NCI-H748 treated with DMSO at 0.1 percent for 48 hours (cell line): ENCODE measurements at places on chromosomes 3 and 15.

DNA sequence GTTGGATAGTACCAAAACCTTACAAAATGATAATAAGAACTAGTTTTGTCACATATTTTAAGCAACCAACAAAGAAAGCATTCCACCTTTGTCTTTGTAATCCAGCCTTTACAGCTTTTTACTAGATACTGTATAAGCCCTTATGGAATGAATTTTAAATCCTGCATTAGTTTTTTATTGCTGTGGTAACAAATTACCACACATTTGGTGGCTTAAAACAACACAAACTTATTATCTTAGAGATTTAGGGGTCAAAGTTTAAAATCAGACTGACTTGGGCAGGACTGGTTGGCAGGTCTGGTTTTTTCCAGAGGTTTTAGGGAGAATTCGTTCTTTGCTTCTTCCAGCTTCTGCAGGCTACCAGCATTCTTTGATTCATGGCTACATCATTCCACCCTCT is 108.5 kb upstream of the NLGN1 start:
- no peak for DNase-seq

GRCh38 chr3:156298014-156298413 is 177.6 kb downstream of the KCNAB1 start:
- DNase-seq: no peak

DNA sequence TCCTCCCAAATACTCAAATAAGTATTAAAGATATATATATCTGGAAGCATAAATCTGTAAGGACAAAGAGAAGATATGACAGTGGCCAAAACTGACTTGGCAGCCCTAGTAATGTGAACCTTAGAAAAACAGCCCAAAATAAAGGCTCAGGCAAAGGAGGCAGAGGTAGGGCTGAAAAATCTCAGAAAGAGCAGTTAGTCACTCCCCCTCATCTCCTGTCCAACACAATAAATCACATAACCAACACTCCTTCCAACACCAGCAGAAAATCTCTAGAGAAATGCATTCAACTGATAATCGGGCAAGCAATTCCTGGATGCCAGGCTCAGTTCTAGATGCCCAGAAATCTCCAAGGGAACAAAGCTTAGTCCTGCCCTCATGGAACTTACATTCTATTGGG is 22.1 kb upstream of the CHRM5 start:
- no peak for DNase-seq

DNA sequence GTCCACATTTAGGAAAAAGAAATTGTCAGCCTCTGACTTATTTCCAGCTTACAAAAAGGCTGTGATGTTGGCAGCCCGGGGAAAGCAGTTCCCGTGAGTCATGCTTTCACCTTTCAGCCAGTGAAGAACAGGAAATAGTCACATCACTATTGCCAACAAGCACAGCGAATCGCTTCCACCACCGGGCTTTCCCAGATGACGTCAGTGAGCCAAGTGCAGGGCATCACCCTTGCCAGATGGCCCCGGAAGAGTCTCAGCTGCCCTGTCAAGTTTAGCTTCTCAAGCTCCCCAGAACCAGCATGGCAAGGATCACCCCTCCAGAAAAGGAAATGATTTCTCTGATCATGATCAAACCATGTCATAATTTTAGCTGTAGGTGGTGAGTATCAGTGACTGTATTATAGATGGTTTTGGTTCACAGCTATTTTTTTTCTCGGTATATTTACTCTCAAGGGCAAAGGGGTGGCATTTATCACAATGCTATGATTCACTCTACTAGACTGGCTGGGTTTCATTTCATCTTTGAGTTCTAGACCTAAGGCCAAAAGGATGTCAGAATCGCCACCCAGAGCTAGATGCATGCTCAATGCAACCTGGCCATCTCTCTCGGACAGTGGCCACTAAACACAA is 32.9 kb downstream of the B3GNT5 start:
- no peak for DNase-seq

DNA sequence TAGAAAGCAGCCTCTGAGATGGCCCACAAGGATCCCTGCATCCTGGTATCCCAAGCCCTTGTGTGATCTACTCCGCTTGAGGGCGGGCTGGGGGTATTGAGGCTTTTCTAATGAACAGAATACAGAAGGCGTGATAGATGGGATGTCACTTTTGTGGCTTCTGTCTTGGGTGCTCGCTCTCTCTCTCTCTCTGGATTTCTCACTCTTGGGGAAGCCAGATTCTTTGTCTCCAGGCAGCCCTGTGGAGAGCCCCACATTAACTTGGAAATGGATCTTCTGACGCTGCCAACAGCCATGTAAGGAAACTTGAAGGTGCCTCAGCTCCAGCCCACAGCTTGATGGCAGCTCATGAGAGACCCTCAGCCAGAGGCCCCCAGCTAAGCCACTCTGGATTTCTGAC is 26.9 kb upstream of the SEC62 start:
- no peak for DNase-seq

DNA sequence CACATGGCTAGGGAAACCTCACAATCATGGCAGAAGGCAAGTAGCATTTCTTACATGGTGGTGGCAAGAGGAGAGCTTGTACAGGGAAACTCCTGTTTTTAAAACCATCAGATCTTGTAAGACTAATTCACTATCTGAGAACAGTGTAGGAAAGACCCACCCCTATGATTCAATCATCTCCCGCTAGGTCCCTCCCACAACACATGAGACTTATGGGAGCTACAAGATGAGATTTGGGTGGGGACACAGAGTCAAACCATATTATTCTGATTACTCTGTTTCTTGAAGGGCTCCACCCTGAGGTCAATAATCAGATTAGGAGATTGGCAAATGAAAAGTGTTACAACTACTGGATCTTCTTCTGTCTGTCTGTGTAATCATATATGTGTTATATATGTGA is 21.5 kb upstream of the TMEM45A start:
- DNase-seq: no peak

- DNase-seq: no peak
Observed at GRCh38 chr3:107221856-107222255, 155.4 kb upstream of the CCDC54 start.

GRCh38 chr3:133049491-133049890 is 11.3 kb downstream of the TMEM108 start:
- no peak for DNase-seq

- DNase-seq: peak; percentile 27
Observed at GRCh38 chr3:192915304-192915703, 2.4 kb downstream of the MB21D2 start.

DNA sequence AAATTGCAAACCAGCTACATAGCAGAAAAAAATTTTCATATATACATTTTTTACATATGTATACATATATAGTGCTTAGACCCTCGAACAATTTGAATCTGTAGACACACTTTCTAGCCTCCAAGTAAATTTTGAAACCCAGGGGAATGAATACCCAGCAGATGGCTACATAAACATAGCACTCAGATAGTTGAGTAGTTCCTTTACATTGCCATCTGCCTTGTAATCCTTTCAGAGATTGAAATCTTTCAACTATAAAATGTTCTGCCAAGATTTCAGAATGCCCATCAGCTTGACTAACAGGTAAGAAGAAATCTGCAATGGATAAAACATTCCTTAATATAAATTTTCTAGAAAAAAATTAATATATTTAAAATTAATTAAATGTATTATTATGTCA is 1333.5 kb upstream of the CADM2 start:
- DNase-seq: no peak
